ENCODE measurements at places on chromosomes 12 and 14.

DNA sequence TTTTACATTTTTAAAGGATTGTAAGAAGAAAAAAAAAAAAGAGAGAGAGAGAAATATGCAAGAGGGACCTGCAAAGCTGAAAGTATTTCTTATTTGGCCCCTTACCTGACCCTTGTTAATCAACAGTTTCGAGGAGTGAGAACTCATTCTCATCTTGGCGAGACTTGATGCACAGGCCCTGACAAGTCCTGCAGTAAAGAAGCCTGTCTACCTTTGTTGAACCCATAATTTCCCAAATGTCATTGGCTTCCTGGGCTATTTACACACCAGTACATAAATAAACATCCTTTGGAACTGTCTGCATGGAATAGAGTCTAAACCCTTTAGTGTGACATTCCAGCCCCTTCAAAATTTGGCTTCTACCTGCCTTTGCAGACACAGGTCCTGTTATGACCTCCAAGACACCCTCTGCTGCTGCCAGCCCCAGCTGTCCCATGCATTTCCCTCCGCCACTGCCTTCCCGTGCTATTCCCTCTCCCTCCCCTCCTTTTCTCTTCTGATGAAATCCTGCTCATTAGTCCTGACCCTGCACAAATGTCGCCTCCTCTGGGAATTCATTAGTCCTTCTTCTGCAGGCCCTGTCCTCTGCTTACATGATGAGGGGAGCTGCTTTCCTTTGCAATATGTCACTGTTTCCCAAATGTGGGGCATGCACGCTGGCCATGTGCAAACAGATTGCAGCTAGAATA lies 35.1 kb downstream of the MYL2 start:
- no peak for DNase-seq

GRCh38 chr12:84738481-84738972 lies 174.1 kb downstream of the SLC6A15 start:
- DNase-seq = no peak

- DNase-seq = peak; percentile 6
Observed at GRCh38 chr14:79749065-79749464, 462.2 kb downstream of the DIO2 start.

- peak; percentile 16 for DNase-seq
Observed at GRCh38 chr14:104632781-104633180, 28.2 kb upstream of the TMEM179 start.

- DNase-seq = no peak
Observed at GRCh38 chr12:54004063-54004840, 4.3 kb downstream of the HOXC9 start.

- no peak for DNase-seq
Observed at GRCh38 chr14:76500480-76500879, 124.5 kb downstream of the ESRRB start.

DNA sequence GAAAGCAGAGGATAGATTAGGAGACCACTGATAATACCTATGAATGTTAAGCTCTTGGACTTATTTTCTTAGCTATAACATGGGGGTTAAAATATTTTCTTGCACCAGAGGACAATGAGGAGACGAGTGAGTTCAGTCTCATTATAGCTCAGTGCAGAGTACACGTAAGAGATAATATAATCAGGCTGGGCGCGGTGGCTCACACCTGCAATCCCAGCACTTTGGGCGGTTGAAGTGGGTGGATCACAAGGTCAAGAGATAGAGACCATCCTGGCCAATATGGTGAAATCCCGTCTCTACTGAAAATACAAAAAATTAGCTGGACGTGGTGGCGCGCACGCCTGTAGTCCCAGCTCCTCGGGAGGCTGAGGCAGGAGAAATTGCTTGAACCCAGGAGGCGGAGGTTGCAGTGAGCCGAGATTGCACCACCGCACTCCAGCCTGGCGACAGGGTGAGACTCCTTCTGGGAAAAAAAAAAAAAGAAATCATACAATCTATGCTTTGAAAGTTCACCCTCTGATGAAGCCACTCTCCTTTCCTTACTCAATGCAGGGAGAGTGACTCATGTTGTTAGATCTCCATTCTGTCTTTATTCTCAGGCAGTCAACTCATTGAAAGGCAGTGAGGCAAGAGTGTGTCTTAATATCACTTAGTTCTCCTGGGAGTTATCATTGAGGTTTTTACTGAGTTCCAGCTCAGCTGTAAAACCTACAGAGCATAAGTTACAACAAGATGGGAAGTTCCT lies 134.2 kb downstream of the SYNE2 start:
- no peak for DNase-seq

- no peak for DNase-seq
Observed at GRCh38 chr14:87325741-87326140, 667.2 kb downstream of the GALC start.

GRCh38 chr12:77549383-77550128 lies 281.1 kb upstream of the NAV3 start:
- DNase-seq = no peak

GRCh38 chr14:59197695-59198262 lies 9.3 kb downstream of the DAAM1 start:
- no peak for DNase-seq

DNA sequence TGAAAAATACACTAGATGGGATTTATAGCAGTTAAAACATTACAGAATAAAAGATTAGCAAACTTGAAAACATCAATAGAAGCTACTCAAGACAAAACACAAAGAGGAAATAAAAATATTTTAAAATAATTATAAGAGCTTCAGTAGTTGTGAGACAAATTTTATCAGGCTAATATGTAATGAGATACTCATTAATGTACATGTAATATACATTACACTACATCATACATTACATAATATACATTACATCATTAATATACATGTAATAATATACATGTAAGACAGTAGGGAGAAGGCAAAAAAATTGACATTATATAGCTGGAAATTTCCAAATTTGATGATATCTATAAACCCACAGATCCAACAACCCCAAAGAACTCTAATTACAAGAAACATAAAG lies 249.4 kb upstream of the HMGA2 start:
- no peak for DNase-seq

GRCh38 chr12:118034429-118035189 lies 18.1 kb downstream of the RFC5 start:
- DNase-seq = peak; percentile 34

GRCh38 chr12:118727196-118727978 lies 254.0 kb upstream of the SRRM4 start:
- DNase-seq = no peak

DNA sequence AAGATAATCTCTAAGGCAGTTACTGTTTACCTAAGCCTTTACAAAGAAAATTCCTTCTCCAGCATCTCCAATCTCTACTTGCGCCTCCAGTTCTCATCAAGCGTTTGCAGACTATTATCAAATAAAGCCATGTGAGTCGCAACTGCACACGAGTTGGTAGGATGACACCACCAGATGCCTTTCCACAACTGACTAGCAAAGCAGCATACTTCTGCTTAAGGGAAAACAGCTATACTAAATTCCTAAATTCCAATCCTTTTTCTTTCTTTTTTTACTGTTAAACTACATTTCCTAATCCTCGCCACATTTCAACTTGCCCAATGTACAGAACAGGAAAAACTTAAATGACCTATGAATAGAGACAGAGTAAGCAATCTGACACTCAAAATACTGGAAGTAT lies 166.7 kb downstream of the ITPR2 start:
- DNase-seq = no peak

DNA sequence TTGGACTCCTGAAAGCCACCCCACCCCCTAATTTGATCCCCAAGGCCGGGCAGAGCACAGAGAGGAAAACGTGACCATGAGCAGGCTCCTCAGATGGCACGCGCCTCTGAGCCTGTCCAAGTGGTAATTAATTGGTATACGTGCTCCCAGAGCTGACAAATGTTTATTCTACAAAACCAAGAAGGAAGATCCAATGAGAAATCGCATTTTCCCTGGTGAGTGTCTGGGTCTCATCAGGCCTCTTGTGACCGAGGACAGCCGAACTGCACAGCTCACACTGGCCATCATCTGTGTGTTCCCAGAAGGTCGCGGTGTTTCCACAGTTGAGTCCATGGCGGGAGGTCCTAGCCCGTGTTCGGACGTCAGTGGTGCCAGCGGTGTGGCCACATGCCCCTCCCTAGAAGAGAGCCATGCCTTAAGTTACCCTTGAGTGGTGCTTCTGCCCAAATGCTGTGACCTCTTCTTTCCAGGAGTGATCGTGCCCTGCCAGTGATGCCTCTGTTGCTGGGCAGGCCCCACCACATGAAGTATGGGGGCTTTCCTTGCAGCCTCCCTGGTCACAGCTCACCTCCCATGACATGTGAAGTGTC lies 317.5 kb upstream of the RTL1 start:
- DNase-seq = no peak

DNA sequence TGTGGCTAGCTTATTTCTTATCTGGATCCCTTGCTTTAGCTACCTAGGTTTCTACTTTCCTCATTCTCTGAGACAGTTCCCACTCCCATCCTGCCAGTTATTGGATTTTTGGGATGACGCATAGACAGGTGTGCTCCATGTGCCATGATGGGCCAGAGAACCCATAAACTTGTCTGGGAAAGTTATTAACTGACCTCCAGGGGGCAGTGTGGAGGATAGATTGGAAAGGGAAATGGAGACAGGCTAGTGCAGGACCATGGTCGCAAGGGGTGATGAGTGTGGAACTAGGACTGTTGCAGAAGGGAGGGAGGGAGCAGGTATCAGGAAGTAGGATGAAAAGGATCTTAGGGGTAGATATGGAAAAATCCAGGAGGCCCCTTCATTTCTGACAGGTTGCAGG lies 80.3 kb downstream of the ESRRB start:
- DNase-seq = peak; percentile 24

DNA sequence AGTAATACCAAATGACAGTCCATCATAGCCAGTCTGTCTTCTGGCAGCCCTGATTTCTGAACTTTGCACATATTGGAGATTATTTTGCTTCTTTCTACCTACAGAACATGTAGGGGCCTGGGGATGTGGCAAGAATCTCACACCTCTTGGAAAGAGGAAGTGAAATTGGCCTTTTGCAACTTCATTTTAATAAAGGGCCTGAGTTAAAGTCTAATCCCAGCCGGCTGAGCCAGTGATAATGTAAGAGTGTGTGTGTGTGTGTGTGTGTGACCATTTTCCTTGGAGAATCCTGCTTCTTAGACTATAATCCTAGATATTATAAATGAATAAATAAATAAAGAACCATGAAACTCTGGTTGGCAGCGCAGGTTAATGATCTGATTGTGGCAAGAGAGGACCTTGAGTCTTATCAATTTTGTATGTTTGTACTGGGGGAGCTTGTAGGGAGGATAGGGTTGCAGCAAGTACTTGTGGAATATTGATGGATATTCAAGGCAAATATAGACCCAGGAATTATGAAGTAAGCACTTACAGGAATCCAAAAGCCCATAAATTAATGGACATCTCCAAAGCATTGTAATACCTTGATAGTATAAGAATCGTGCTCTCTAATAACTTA lies 233.2 kb upstream of the AMIGO2 start:
- DNase-seq = no peak

- no peak for DNase-seq
Observed at GRCh38 chr14:90971687-90972086, 88.8 kb downstream of the RPS6KA5 start.

DNA sequence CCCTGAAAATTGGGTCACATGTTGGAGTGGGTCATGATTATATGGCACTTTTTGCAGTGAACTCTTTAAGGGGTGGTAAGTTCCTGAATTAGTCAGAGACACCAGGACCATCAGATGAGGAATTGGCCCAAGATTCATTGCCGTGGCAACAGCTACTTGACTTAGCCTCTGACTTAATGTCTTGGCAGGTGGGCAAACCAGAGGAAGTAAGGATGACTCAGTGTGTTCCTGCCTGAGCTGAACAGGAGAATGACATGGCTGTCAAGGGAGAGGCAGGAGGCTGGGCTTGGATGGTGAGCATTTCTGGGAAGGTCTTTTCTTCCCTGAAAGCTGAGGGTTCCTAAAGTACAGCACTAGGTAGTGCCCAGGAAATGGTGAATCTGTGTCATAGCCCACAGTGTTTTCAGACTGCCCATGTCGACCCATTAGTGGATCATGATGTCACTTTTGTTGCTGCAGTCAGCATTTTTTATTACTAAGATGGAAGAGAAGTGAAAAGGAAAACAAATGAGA lies 170.1 kb upstream of the PWP1 start:
- peak; percentile 12 for DNase-seq

DNA sequence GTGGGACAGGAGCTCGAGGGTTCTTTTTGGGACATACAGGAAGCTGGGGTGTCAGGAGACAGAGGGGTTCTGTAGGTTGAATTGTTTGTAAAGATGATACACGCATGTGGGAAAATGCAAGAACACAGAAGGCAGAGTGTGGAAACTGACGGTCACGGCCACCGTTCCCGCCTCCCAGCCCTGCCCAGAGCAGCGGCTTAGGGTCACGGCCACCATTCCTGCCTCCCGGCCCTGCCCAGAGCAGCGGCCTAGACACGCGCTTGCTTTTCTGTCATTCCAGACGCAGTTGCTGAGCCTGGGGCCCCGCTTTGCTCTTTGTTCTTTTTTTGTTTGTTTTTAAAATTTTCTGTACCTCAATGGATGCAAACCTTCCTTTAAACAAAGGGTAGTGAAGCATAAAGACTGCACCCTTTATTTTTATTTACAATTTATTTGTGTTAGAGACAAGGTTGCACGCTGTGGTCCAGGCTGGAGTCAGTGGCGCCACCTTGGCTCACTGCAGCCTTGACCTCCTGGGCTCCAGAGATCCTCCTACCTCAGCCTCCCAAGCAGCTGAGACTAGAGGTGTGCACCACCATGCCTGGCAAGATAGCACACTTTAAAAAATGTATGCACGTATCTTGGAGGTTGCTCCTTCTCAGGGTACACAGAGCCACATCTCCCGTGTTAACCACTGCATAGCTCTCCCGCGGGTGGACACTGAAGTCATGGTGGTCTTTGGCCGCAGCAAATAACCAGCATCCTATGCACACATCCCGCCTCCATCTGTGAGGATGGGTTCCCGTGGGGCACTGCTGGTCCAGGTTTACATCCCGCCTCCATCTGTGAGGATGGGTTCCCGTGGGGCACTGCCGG lies 142.3 kb downstream of the ADGRD1 start:
- no peak for DNase-seq

DNA sequence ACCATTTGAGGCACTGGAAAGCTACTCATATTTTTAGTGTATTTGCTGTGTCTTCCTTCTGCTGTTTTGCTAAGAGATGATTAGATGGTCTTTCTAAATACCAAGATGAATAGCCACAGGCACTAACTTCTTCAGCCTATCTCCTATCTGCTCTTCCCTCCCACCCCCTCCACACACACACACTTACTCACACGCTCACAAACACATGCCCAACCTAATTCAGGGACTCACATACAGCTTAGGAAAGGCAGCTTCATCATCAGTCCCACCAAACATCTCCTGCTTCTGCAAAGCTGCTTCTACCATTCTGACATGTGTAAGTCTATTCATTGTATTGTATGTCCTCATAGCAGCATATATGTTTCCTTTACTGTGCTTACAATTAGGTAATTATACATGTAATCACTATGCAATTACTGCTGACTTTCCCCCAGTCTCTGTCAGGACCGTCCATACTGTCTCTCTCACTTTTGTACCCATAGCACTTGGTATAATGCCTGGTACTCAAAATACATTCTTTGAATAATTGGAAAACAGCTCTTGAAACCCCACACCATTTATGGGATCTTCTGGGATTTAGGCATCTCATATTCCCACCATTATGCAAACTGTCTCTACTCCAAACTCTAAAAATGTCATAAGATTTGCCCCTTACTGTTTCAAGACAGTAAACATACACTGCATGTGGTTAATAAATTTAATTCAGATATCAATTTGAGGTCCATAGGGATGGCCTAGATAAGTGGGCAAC lies 83.3 kb upstream of the HIF1A start:
- DNase-seq = no peak
